ENCODE measurements at places on chromosomes 12 and 14.
A peak's percentile ranks its signal among the peaks of the same experiment; 100 is the strongest.

GRCh38 chr14:93938751-93939303, 11.7 kb downstream of the FAM181A start:
- DNase-seq, result no peak

DNA sequence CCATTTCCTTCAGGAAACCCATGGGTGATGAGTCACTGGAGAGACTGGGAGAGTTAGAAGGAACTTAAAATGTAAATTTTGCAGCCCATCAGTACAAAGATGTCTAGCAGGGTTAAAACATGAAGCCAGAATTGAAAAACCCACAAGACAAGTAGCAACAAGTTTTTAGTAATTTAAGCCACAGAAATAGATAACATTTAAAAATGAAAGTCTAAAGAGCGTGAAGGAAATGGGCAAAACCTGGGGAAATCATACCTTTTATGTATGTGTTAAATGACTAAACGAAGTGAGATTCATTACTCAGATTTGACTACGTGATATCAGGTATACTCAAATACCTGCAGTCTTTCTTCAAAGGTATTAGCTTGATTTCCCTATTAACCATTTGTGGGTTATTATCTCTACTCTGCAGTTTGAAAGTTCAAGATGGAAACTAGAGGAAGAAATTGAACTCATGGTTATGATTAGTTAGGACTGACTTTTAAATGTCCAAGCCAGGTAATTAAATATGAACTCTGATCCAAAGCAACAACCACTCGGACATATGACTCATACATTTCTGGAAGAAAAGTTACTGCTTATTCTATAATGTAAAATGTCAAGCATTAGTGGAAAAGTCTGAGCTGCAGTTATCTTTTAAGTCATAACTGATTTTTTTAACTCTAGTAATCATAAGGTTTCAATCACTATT, 84.1 kb downstream of the ITPR2 start:
- DNase-seq, result no peak

GRCh38 chr12:65300679-65301349, 22.3 kb downstream of the MSRB3 start:
- DNase-seq, result no peak

GRCh38 chr14:64233531-64234190, 60.5 kb downstream of the ESR2 start:
- no peak for DNase-seq

GRCh38 chr14:34120185-34120977, 169.5 kb upstream of the EGLN3 start:
- no peak for DNase-seq

DNA sequence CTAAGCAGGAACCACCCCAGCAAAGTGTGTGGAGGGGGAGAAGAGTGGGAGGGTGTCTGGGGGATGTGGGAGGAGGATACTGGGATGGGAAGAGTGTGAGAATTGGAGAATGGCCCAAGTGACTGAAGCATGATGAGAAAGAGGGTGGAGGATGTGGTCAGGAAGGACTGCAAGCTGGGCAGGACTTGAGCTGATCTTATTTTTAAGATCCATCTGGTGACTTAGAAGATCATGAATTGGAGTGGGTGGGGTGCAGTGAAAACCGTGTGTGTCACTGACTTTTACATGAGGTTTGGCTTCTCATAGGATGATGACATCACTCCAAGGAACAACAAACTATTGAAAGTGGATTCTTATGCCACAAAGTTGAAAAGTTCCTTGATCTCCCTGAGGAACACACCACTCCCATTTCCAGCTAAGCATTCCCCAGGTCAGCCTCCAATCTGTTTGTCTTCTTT, 287.5 kb downstream of the GALC start:
- no peak for DNase-seq

DNA sequence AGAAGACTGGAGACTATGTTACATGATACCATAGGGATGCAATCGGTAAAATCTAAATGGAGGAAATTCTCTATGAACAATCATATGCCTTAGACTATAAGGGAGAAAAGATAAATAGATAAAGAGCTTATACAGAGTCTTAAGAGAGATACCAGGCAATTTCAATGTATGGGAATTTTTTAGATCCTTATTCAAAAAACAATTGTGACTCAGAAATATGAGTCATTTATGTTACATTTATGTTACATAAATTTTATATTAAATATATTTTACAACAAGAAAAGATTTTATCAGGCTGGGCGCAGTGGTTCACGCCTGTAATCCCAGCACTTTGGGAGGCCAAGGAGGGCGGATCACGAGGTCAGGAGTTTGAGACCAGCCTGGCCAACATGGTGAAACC, 36.5 kb upstream of the PSMA6 start:
- DNase-seq, result no peak

GRCh38 chr14:76729953-76730505, 31.2 kb upstream of the VASH1 start:
- no peak for DNase-seq

DNA sequence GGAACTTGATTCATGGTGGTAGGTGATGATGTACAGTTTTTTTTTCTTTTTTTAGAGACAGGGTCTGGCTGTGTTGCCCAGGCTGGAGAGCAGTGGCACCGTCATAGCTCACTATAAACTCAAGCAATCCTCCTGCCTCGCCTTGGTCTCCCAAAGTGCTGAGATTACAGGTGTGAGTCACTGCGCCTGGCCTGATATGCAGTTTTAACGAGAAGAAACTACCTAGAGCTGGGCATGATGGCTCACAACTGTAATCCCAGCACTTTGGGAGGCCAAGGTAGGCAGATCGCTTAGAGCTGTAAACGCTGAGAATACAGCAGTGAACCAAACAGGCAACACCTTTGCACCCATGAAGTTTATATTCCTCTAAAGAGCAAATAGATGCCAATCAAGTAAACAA, 13.0 kb upstream of the VPS37B start:
- no peak for DNase-seq

GRCh38 chr14:64053694-64054669, 201.2 kb downstream of the SYNE2 start:
- no peak for DNase-seq

- DNase-seq, result no peak
Observed at GRCh38 chr14:73500360-73500759, 9.6 kb downstream of the RIOX1 start.

DNA sequence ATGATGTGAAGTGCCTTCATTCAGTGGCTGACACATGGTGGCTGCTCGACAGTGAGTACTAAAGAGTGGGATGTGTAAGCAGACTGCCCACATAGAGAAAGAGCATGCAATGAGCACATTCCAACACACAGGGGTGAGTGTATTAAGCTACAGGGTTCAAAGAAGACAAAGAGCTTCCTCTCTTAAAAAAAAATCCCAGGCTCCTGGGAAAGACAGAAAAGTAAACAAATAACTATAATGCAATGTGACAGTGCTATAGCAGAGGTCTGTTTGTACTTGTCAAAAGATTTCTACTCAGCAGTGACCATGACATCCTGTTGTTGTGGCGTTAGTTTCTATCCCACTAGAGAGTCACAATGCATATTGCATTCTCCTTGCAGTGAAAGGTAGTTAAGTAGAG, 12.4 kb upstream of the PCNX1 start:
- DNase-seq, result no peak

GRCh38 chr14:22900081-22900799, 17.2 kb downstream of the REM2 start:
- no peak for DNase-seq

- no peak for DNase-seq
Observed at GRCh38 chr14:33909380-33910084, 41.3 kb downstream of the EGLN3 start.

GRCh38 chr12:80272387-80272915, 171.6 kb upstream of the PTPRQ start:
- DNase-seq, result no peak

DNA sequence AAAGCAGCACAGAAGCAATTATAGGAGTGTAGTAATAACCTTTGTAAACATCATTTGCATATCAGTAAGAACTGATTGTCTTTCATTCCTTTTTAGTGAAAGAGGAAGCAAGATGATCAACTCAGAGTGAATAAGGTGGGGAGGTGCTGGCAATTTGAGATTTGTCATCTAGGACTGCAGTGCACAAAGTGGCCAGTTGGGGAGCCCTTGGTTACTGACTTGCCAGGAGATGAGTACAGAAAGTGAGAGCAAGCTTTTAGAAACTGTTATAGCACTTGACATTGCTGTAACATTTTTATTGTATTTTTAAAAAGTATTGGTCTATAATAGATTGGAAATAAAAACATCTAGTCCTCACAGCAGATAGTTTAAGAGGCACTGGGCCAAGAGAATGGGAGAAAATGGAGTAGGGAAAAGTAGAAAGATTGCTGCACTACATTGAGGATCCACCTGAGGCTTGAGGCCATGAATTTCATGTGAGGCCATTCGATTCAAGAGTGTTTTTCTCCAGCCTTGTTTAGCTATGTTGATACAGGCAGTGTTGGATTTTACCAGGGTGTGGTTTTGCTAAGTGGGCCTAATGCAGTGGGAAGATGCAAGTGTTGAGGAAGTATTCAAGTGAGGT, 98.2 kb downstream of the SNAPC1 start:
- DNase-seq, result peak; percentile 61

DNA sequence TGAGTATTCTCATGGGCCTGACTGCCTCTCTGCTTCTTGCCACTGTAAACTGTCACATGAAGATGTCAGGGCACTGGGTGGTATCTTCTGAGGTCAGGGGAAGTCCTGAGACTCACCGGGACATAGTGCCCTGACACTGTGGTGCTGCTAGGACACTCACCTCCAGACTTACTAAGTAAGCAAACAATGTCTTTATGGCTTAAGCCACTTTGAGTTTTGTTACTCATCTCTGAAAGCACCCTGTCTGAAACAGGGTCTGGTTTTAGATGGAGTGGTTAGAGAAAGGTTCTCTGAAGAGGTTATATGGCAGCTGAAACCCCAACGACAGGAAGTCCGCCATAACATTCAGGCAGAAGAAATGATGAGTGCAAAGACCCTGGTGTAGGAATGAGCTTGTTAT, 22.7 kb downstream of the GPR19 start:
- DNase-seq, result no peak

- DNase-seq, result no peak
Observed at GRCh38 chr12:50505675-50506530, 1.1 kb downstream of the DIP2B start.

GRCh38 chr14:76710056-76711010, 50.9 kb upstream of the VASH1 start:
- DNase-seq, result no peak

DNA sequence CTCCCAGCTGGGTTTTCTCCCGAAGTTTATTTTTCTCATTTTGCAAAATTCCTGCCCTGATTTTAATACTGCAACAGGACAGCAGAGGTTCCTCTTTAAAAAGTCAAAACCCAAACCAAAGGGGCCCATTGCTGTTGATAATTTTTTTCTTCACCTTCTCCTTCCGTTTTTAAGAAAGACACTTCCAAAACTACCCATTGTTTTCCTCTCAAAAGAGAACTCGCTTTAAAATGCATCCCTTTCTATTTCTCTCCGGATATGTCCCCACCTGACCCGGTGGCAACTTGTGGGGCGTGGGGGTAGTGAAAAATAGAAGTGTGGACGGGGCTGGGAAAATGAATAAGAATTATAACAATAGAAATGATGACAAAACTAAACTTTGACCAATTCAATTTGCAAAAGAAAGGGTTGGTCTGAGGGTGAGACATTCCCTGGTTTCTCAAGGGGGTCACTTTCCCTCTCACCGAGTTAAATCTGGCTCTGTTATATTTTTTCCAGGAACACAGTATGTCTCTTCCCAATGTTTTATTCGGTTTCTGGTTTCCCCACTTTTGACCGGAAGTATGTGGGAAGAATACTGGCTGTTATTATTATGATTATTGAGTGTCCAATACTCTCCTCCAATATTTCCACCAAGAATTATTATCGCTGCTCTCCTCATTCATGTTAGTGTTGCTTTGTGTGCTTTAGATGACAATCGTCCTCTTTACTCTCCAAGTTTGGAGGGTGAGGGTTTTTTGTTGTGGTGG, 4.1 kb upstream of the TBX5 start:
- no peak for DNase-seq

DNA sequence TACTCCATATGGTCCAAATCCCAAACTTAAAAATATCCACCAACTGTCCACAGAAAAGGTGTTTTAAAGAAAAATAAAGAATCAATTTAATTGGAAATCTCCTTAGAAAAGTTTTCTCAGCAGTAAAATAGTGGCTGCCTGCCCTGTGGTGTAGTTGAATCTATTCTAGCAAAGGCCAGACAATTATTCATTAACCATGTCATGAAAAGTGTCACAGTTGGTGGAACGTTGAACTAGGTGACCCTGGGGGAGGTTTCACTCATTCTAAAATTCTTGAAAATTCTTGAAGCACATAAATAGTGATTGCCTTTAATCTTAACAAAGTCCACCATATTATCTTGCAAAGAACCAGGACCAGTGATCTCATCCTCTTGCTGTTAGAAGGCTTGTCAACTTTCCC, 78.4 kb upstream of the GZMB start:
- DNase-seq, result no peak

GRCh38 chr12:71708658-71709057, 22.8 kb downstream of the TMEM19 start:
- no peak for DNase-seq

DNA sequence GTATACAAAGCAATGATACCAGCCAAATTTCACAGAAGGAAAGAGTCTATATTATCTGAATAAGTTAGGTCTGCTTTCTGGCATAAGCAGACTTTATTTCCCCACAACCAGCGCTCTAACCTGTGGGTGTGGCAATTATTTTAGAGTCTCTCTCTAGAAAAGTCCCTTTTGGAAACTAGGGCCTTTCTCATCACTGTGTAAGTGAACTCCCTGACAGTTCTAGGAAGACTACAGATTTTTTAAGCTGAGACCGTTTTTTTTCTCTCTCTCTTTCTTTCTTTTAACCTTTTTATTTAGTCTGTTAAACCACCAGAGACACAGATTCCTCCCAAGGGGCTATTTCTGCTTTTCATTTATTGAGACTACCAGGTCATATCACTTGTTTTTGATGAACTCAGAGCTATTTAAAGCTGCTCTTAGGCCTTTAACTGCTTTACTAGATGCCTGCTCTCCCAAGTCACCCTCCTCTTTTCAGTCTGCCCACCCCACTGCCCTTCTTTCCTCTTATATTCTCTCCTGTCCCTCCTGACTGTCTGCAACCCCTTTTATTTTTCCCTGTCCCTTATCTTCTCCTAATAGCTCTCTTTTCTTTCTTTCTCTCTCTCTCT, 69.2 kb upstream of the ARHGAP5 start:
- DNase-seq, result no peak

GRCh38 chr12:47078733-47079467, 521 bp upstream of the PCED1B start:
- no peak for DNase-seq

GRCh38 chr12:1501695-1502378, 92.5 kb downstream of the FBXL14 start:
- no peak for DNase-seq

- no peak for DNase-seq
Observed at GRCh38 chr14:34926552-34926951, 51.4 kb upstream of the BAZ1A start.
